ENCODE measurements at places on chromosomes 3 and 15.

DNA sequence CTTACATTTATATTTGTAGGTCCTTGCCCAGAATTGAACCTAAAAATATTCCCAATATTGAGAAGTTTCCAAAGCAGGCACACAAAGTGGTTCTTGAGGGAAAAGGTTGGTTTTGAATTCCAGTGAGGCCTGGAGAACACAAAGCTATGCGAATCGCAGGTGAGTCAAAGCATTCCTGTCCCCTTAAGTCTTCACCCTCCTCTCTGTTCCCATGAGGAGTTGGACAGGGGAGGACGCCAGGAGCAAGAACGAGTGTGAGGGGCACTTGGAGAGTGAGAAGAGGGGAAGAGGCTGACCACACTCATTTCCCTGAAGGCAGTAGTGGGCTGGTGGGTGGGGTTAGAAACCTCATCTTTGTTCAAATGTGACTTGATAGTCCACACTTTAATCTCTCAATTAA is 185.8 kb upstream of the EOMES start:
- DNase-seq = no peak

DNA sequence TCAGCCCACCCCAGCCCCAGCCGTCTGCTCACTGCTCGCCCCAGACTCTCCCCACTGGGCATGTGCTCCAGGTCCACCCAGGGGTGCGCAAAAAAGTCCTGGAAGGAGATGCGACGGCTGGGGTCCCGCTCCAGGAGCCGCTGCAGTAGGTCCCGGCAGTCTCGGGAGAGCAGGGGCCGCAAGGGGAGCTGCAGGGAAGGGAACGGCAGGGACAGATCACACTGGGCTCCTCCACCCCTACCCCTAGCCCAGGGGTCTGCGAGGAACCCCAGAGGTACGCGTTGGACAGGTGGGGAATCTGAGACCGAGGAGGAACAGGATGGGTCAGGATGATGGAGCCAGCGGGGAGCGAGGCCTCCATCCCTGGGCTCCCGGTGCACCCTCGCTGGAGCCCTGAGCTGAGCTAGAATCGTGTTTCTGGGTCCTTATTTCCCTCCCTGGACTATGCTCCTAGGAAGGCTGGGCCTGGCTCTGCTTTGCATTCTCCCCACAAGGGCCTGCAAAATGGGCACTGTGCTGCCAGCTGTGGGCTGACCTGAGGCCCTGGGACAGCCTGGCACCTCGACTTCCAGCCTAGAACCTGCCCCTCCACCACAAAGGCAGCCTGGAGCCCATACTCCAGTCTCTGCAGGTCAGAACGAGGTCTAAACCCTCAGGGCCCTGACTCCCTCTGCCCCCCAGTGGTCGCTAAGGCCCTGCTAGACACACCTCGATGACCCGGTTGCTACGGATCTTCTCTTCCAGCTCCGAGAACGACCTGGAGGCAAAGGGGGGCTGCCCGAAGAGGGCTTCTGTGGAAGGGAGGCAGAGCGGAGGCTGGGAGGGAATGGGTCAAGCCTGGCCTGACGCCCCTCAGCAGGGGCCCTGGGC is 3.2 kb downstream of the ULK3 start:
- no peak for DNase-seq

GRCh38 chr15:67835297-67836133 is 4.3 kb downstream of the RNU6-1 start:
- no peak for DNase-seq

GRCh38 chr3:179446501-179446900 is 4.8 kb downstream of the GNB4 start:
- no peak for DNase-seq

- DNase-seq = no peak
Measured at GRCh38 chr3:54797111-54797510, 130.7 kb downstream of the LRTM1 start.
